ENCODE measurements at places on chromosomes 3 and 15. TPM values are rescaled to one million over a fixed set of nuclear protein-coding genes. Genes with fewer than 3 reads are reported as not detected.
A peak's percentile ranks its signal among the peaks of the same experiment; 100 is the strongest.

- DNase-seq: no peak
Measured at GRCh38 chr3:11844891-11845290, 1.8 kb downstream of the TAMM41 start.

DNA sequence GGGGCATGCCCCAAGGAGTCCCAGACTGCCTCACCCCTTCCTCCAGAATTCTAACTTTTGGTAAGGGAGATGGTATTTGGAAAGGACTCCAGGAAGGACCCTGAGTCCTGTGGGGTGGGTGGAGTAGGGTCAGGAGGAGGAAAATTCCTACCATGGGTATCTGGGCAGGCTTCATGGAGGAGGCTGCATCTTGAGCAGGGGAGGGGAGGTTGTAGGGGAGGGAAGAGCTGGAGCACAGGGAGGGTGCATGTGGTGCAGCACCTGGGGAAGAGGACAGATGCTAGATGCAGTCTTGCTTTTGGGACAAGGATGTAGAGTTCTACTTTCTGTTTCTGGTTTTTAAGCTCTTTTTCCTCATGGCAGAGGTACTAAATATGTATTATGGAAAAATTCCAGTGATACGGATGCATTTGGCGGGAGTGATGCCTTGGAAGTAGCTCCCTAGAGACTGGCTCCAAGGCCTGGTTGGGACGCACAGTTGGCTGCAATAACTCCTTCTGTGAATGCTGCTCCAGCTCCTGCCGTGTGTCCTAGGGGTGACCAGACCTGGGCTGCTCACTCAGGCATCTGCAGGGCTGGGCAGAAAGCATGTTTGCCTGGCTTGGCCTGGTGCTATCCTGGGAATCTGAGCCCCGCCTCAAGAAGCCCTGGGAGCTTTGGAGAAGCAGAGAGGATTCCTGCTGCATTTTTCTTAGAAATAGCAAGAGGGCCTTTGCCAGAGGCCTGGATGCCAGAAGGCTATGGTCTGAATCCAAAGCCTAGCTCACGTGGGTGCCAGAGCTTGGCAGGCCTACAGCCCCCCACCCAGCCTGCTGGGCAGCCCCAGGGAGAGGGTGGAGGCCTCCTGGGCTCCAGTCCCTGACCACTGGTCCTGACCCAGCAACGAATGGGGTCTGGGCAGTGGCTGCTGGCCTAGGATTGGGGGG is 10.1 kb downstream of the SEMA3F start:
- DNase-seq: peak; percentile 86

- DNase-seq: no peak
Measured at GRCh38 chr15:56598991-56599390, 134.1 kb upstream of the MNS1 start.

GRCh38 chr15:29319823-29320222 is 50.2 kb upstream of the NSMCE3 start:
- no peak for DNase-seq

Gene ARL6IP5
- 92.6 TPM for total RNA-seq

GRCh38 chr3:150544041-150544440 is 2.3 kb downstream of the SERP1 start:
- no peak for DNase-seq

GRCh38 chr3:66493458-66494099 is 7.2 kb downstream of the LRIG1 start:
- no peak for DNase-seq

DNA sequence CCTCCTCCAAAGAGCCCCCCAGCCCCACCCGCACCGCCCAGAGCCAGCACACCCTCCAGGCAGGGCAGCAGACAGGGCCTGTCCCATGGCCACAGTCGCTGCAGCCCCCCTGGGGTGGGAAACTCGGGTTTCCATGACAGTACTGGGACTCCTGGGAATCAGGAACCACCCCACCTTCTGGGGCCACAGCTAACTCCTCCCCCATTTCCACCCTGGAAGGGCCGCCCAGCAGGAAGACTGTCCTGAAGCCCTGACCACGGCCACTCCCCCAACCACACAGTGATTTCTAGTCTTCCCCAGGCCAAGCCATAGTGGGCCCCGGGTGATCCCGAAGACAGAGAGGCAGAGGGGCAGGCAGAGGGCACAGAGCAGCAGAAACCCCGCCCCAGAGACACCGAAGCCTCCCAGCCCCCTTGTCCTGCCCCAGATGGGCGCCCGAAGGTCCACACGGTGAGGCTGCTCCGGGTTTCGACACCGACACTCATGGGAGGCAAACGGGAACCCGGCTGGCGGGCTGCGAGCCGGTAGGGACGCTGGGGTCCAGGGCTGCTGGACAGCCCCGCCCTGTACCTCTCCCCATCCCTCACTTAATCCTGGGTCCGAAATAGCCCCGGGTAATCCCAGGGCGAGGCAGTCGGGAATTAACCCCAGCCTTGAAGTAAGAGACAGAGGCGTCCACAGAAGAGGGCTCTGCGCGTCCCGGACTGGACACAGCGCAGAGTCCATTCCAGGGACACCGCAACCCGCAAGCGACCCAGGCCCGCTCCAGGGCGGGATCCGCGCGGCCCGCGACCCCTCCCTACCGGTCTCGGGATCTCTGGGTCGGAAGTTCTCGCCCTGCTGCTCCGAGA is 138.4 kb downstream of the NUP210 start:
- no peak for DNase-seq

- DNase-seq: peak; percentile 72
Measured at GRCh38 chr15:33810806-33811205, 157.5 kb upstream of the CHRM5 start.

Gene IL17RB
- total RNA-seq: 0.93 TPM

DNA sequence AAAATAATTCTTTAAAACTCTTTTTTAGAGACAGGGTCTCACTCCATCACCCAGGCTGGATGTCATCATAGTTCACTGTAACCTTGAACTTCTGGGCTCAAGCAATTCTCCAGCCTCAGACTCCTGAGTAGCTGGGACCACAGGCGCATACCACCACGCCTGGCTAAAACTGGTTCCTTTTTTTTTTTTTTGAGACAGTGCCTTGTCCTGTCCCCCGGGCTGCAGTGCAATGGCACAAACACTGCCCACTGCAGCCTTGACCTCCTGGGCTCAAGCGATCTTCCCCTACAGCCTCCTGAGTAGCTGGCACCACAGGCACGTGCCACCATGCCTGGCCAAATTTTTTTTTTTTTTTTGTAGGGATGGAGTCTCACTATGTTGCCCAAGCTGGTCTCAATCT is 23.7 kb upstream of the FURIN start:
- DNase-seq: no peak

DNA sequence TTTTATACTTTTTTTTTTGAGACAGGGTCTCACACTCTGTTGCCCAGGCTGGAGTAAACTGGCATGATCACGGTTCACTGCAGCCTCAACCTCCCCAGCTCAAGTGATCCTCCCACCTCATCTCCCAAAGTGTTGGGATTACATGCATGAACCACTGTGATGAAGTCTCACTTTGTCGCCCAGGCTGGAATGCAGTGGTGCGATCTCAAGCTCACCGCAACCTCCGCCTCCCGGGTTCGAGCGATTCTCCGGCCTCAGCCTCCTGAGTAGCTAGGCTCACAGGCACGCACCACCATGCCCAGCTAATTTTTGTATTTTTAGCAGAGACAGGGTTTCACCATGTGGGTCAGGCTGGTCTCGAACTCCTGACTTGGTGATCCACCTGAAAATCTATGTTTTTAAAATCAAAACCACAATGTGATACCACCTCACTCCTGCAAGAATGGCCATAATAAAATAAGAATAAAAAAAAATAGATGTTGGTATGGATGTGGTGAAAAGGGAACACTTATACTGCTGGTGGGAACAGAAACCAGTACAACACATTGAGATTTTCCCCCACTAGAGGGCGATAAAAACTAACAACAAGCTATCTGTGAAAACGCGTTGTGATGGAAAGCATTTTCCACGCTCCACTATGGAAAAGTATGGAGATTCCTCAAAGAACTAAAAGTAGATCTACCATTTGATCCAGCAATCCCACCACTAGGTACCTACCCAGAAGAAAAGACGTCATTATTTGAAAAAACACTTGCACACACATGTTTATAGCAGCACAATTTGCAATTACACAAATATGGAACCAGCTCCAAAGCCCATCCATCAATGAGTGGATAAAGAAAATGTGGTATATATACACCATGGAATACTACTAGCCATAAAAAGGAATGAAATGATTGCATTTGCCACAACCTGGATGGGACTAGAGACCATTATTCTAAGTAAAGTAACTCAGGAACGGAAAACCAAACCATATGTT is 26.8 kb upstream of the OCA2 start:
- DNase-seq: peak; percentile 77

DNA sequence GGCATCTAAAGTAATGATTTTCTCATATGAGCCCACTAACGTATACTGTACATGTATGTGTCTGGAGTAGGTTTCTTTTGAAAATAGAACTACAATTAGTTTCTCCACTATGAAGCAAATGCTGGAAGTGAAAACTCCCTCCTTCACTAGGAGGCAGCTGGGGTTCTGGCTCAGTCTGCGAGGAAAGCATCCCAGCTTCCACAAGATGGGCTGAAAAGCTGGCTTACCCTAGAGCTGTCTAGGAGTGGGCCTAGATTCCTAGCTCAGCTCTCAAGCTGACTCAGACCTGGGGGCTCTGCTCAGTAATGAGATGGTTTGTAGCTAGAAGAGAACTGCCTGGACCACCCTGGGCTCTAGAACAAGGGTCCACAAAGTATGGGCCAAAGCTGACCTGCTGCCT is 268.3 kb downstream of the THRB start:
- no peak for DNase-seq

DNA sequence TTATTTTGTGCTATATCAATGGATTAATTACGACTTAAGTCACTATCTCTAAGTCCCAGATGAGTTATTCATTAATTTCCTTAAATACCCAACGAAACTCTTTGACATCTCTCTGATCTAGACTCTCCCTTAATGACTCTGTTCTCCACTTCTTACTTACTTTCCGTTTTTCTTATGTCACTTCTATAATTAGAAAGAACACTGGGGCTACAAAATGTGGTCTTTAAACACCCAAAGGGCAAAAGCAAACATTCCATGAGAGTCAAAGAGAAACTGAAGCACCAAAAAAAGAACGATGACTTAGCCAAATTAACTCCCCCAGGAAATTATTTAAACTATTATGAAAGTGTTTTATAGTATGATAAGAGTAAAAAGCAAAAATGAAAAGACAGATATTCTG is 166.4 kb upstream of the UBE2E2 start:
- no peak for DNase-seq

Gene PCSK6
- total RNA-seq: 10.5 TPM

Gene RTP3
- 0.04 TPM for total RNA-seq

DNA sequence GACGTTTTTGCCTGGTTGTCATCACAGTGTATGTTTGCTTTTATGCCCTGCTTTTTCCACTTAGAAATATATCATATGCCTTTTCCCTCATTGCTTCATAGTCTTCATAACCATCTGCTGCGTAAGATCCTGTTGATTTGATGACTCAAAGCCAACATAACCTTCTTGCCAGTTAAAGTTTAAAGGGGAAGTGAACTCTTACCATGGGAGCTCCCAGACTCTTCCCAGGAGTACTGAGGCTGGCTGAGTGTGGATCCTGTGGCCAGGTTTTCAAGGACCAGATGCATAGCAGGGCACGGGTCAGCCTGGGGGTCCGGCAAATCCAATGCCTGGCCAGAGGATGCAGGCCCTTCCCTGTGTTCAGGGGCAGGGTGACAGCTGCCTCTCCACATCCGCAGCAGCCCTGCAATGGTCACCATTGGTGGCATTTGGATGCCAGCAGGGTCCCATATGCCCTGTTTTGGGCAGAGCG is 42.0 kb upstream of the SACM1L start:
- peak; percentile 85 for DNase-seq

- peak; percentile 40 for DNase-seq
Measured at GRCh38 chr15:64865998-64866520, 24.3 kb downstream of the PLEKHO2 start.

Gene XCR1
- total RNA-seq: 0.18 TPM

- no peak for DNase-seq
Measured at GRCh38 chr15:98440917-98441316, 207.4 kb upstream of the IGF1R start.

Gene GOLGA8T
- total RNA-seq: 0.27 TPM

DNA sequence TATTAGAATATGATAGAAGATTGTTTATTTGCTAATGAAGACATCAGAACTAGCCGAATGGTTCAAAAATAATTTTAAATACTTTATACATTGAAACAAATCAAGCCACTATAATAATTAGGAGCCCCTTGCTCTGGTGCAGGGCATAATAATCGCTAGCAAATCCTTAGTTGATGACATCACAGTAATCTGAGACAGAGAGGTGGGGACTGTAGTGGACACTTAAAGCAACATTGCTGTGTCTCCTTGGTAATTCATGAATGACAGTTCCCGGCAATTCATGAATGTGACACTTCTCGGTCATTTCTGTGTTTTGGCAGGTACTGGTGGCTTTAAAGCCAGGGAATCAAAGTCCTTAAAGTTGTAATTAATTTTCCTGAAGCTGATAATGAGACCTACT is 114.3 kb downstream of the PPM1L start:
- peak; percentile 70 for DNase-seq

Gene NCBP2
- 50.7 TPM for total RNA-seq

Gene EFHB
- total RNA-seq: 0.89 TPM

DNA sequence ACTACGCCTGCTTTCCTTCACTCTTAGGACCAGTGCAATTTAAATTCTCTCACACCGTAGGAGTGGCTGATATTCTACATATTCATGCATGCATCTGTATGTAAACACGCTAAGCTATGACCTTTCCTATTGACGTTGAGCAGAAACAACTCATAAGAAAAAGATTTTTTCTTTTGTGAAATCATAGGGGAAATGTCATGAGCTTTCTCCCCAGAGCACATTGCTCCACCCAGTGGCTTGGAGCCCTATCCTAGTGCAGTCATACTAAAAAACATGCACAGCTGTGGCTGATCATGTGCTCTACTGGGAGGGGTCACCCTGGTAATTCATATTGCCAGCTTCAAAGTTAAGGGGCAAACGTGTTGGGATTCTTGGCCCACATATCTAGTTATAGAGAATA is 1.8 kb upstream of the MESD start:
- DNase-seq: peak; percentile 86

GRCh38 chr3:188037195-188037718 is 116.7 kb upstream of the LPP start:
- DNase-seq: peak; percentile 52

GRCh38 chr3:53709256-53709655 is 137.0 kb downstream of the CHDH start:
- no peak for DNase-seq

All from muscle of leg (tissue), 16 donors.